Dermis blood vessel endothelial cell (primary cell): ENCODE measurements at places on chromosomes 7 and 10.

DNA sequence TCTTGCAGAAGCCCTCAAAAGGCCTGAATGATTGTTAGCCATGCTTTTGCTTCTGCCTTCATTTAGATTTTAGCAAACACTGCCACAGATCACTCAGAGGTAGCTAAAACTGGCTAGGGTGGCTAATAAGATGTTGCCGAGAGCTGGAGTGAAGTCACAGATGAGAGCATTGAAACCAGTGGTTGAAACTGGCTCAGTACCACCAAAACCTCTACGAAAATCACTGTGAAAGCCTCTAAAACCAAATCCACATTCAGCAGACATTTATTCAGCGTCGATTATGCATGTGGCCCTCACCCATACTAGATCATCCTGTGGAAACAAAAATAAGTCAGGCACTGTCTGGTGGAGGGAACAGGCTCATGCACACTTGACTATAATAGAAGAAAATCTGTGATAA, 50.8 kb downstream of the PIK3CG start:
- no peak for DNase-seq

- no peak for DNase-seq
Observed at GRCh38 chr7:90661290-90662151, 65.4 kb downstream of the CDK14 start.

DNA sequence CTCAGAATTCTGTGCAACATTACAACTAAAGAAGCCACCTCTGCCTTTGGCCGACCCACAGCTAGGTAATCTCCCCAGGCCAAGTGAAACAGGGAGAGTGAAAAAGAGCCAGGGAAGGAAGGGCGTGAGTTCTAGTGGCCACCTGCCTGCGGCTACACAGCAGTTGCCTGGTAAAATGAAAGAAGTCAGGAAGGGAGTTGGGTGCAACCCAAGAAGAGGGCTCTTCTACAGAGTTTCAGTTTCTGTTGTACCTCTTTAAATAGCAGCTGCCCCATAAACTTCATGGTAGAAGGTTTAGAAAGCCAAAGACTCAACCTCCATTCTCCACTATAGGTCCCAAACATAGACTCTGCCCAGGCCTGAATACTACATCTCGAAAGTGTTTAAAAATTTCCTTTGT, 76.2 kb upstream of the TMEM168 start:
- no peak for DNase-seq

- peak; percentile 73 for DNase-seq
Observed at GRCh38 chr7:74202841-74203556, 6.8 kb upstream of the LAT2 start.

DNA sequence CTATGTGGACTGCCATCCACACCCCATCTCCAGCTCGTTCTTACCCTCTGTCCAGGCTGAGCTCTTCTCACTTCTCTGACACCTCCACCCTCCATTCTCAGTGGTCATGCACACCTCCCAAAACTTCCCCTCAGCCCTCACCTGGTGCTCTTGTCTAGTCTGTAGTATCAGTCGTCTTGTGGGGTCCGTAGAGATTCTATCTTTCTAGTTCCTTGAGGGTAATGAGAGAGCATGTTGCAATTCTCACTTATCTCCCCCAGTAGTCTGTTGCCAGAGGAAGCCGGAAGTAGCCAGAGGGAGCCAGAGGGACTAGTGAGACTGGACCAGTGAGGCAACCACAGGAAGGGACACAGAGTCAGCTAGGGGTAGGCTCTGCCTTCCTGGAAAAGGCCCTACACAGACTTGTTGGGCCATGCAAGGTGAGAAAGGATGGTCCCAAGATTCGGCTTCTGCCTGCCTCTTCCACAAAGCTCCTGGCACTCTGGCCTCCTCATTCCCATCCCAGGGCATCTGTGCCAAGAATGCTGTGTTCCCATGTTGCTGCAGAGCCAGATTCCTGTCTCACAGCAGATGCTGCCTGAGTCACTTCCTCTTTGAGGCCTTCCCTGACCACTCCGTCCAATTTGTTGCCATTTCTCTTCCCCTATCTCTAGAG, 50.6 kb upstream of the DUSP5 start:
- DNase-seq: peak; percentile 87

DNA sequence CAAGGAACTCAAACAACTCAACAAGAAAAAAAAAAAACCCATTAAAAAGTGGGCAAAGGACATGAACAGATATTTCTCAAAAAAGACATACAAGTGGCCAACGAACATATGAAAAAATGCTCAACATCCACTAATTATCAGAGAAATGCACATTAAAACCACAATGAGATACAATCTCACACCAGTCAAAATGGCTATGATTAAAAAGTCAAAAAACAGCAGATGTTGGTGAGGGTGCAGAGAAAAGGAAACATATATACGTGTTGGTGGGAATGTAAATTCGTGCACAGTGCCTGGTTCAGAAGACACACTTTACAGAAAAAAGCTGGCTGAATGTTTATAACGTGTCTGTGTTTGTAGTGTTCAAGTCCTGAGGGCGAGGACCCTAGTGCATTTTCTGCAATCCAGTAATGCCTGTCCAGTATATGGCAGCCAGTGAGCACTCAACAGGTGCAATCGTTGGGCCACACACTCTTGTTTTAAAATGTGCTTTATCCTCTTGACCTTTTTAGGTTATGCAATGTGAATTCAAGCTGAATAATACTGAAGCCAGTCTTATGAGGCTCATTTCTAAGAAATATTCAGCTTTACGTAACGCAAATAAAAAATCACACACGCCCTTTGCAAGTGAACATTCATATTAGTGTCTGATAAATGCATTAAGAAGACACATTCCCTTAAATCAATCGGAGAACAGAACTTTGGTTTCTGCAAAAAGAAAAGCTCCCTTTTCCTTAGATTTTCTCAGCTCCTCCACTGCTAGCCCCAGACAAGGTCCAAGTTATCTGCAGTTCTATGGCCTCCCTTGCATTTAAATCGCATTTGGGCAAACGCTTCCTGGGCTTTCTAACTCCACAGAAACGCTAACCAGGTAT, 813 bp upstream of the MTURN start:
- DNase-seq: no peak

DNA sequence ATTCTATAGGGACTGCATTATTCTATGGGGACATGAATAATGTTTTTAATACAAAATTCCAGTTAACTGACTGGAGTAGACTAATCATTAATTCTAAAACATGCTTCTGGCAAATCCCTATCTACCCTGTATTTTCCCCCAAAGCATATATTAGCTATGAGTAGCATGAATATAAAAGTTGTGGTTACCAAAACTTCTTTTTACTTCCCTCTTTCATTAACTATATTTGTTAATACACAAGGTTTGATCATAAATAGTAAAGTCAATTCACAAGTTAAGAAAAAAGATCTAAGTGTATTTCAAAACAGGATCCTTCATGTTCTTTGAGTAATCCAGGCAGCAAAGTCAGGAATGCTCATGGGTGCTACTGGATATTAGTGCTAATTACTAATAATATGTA, 2.9 kb upstream of the RALA start:
- DNase-seq: no peak
